Femur (tissue), 1 donor: ENCODE measurements at places on chromosomes 3 and 15.

GRCh38 chr3:193744822-193745684 lies 152.0 kb downstream of the OPA1 start:
- DNase-seq = no peak

GRCh38 chr3:112811917-112812660 lies 34.6 kb downstream of the CD200R1L start:
- no peak for DNase-seq

- peak; percentile 36 for DNase-seq
These were observed 27.9 kb upstream of the TGFBR2 start for GRCh38 chr3:30578479-30578878.

GRCh38 chr15:66387163-66388042 lies 691 bp downstream of the MAP2K1 start:
- DNase-seq = peak; percentile 71

DNA sequence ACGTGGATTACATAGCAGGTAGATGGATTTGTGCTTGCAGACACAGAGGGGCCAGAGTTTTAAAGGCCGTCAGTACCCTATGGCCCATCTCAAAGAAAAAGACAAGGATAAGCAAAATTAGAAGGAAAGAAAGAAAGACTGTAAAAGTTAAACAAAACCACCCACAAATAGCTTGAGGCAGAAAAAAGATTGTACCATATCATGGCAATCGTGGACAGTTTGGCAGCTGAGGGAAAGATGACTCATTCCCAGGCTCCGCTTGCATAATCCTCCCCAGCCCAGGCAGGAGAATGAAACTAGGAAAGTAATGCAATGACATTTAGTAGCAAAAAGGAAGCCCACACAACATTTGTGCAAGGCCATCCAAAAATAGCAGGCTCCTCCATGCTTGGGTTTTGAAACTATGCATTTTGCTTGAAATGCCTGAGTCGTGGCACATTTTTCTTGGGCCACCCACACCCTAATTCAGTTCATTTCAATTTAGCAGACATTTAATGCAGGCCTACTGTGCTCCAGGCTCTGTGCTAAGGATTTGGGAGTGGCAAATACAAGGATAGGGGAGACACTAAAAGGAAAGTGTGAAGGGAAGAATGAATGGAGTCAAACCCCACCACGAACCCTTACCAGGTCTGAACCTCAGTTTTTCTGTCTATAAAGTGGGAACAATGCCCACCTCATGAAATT lies 40.9 kb upstream of the SMAD3 start:
- peak; percentile 90 for DNase-seq

DNA sequence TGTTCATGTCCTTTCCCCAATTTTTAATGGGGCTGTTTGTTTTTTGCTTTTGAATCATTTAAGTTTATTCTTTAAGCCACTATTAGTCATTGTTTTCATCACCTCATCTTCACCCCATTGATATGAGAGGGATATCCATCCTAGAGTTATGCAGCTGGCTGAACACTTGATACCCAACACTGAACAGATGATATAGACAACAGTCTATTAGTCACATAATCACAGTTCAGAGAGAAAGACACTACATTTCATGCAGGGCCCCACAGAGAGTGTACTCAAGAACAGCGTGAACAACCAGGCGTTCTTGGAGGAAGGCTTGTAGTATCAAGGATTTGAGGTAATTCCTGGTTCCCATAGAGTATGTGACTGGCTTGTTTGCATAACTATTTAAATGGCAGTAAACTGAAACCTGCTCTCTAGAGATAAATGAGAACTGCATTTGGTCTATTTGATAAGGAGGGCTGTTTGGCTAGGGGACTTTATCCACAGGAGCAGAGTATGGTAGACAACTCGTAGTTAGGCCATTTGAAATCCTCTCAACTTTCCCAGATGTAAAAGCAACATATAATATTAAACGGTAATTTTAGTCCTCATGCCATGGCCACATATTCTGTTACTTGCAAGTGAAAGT lies 618.7 kb downstream of the SI start:
- DNase-seq = no peak

DNA sequence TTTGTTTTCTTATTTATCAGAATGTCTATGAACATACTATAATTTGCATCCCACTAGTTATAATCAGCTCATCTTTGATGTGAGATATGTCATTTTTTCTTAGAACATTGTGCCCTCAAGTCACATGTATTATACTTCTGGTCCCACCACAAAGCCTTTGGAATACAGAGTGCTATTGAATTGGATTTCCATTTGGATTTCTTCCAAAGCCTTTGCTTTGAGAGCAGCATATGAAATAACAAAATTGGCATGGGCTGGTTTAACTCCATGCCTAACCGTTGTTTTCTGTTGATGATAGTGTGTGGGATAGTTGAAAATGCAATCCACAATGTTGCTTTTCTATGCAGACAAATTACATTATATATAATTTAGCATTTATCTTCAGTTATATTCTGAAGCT lies 284.5 kb upstream of the PLSCR5 start:
- no peak for DNase-seq

GRCh38 chr3:194109192-194109863 lies 26.6 kb upstream of the HES1 start:
- DNase-seq = no peak

GRCh38 chr15:78049691-78050440 lies 27.6 kb downstream of the TBC1D2B start:
- DNase-seq = no peak

DNA sequence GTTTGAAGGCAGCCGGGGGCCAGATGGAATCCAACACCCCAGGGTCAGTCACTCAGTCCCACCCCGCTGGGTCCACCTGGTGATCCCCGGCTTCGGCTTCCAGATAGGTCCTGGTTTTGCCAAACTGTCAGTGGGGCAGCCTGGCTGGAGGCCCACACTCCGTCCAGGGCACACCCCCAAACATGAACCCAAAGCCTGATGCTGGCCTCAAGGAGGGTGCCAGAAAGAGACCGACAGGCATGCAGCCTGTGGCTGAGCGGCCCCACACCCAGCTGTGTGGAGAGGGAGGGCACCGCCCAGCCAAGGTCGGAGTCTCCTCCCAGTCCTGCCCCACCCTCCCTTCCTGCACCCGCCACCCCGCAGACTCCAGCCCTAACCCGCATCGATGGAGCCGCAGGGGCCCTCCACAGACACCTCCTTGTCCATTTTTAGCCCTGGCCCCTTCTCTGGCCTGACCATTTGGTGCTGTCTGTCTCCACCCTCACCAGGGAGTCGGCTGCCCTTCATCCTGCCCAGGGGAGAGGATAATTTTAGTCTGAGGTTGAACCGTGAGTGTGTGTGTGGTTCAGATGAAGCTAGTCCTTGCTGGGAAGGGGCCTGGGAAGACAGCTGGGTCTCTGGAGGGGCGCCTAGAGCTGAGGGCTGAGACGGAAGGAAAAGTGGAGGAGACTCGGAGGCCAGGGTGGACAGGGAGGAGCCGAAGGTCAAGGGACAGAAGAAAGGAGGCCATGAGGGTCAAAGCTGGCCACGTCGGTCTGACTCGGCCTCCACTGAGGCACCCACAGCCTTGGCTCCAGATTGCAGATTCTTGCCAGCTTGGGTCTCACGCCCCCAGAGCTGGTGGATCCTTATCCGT lies 23.1 kb downstream of the TNK2 start:
- peak; percentile 84 for DNase-seq

DNA sequence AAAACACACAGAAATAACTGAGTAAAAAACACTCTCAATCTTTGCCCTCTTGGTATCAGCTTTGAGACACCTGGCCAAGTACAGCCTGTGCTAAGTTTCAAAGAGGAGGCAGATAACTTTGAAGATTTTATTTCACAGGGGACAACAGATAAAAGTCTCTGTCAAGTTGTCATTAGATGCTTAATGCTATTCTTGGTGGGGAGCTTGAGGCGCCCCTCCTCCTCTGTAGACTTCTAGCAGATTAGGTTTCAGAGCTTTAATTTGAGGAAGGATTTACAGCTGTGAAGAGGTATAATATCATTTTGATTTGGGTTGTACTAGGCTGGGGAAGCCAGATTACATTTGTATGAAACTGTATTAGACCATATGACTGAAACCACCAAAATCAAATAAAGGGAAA lies 620.3 kb downstream of the FHIT start:
- DNase-seq = no peak

DNA sequence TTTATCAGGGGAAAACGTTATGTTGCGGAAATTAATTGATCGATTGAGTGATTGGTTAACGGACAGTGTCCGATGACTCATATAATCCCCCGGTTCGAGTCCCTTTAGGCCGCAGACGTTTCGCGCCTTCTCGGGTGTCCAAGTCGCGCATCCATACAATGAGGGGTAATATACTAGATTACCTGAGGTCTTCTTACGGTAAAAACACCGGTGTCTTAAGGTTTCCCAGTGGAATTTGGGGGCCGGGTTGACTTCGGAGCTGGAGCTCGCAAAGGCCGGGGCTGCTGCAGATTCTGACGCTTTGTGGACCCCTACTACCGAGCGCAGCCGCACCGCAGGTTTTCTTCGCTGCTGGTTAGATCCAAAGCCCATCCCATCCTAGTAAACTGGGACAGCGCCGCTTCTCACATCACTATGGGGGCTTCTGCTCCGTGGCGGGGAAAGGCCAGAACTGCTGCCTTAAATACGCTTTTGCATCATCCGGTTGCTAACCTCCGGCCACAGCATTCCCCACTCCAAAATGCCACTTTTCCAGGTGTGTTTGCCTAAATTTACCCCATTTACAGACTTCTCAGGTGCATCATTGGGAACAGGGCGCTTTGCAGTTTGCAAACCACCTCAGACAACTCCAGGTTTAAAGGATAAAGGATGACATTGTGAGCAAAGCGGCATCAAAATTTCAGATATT lies 858 bp upstream of the SACM1L start:
- peak; percentile 56 for DNase-seq

DNA sequence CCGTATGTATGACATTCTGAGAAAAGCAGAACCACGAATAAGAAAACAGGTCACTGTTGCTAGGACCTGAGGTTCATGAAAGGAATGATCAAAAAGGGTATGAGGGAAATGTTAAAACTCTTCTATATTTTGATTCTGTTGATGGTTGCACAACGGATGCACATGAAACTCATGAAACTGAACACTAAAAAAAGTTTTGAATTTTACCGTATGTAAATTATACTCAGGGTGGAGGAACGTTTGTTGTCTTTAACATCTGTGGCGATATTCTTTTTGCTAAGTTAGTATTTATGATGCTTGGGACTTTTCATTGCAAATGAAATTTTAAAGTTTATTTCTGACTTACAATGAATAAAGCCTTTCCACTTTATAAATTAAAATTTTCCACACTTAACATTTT lies 55.4 kb downstream of the STAG1 start:
- DNase-seq = no peak

DNA sequence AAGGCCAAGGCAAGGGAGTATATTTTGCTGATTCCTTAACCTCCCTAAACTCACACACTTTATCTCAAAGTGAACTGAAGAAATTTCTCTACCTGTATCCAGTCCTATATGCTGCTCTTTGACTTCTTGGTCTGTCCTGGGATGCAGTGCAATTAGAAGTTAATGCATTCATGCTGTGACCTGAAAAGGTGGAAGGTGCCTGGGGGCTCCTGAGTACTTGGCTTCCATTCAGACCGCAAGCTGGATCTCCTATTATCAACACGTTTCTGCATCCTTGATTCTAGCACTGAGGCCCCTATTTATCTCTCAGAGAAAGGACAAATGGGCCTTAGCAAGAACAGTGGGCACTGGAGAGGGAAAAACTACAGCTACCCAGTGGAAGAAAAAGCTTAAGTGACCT lies 17.7 kb upstream of the CADPS start:
- no peak for DNase-seq

DNA sequence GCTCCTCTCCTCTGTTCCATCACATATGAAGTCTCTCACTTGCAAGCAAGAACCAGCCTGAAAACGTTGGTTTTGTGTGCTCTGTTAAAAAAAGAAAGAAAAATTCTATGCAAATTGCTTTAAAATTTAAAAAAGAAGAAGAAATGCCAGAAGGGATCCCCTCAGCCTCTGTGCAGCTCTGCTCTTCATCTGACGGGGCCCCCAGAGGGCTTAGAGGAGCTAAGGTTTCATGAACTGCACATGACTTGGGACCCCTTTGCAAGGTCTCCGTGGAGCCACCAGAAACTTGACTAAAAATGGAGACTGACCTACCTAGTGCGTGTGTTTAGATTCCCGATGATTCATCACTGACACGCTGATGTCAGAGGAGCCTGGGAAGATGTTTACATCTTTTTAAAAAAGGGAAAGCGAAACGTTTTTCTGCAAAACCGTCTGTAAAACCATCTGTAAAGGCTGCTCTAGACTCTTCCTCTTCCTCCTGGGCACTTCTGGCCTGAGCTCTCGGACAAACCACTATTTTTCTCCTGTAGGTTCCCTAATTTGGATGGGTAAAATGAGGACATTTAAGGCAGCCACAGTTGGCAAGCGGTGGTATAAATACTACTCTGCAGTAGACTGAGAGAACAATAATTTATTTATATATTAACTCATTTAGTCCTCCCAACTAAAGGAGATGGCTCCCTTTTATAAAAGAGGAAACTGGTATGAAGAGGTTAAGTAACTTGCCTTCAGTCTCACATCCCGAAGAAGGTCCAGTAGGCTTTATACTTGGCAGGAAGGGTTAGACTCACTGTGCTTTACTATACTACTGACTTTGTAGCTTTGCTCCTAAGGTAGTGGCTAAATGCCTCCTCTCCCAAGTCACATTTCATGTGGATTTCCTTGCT lies 67.2 kb upstream of the POLG start:
- DNase-seq = no peak

GRCh38 chr3:24829629-24830229 lies 335.1 kb upstream of the THRB start:
- DNase-seq = peak; percentile 45

DNA sequence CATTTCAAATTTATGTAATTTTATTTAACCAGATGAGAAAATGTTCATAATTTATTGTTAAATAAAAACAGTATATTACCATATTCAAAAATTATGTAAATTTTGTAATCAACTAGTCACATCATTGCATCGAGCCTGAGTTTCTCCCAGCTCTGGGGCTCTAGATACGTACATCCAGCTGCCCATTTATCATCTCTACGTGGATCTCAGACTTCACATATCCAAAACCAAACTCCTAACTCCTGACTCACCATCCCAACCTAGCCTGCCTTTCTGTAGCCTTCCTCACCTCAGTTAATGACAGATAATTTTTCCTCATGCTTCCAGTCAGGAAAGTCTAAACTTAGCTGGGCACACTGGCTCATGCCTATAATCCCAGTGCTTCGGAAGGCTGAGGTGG lies 194.8 kb downstream of the SSR3 start:
- no peak for DNase-seq

DNA sequence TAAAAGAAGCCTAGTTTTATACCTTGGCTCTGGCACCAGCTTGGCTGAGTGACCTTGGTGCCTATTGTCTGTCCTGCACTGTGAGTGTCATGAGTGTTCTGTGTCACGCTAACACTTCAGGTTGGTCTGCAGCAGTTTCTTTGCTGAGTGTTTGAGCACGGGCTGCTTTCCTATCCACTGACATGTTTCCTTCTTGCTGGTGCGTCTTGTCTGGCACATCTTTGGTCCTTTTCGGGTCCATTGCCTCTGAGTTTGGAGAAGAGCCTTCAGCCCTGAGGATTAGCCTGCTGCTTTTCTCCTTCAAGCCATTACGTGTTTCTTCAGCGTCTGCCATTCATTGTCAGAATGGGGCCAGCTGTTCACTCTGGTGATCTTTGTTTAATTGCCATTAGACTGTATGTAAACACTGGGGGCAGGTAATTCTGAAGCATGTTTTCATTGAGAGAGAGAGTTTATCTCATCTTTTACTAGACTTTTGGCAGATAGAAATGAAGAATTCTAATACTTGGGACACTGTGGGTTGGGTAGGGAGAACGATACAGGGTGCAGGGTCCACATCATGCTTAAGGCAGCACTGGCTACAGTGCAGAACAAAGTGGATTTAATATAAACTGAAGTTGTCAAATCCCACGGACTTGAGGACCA lies 55.5 kb downstream of the LRRC28 start:
- no peak for DNase-seq
